ENCODE measurements at places on chromosomes 13 and 19.

DNA sequence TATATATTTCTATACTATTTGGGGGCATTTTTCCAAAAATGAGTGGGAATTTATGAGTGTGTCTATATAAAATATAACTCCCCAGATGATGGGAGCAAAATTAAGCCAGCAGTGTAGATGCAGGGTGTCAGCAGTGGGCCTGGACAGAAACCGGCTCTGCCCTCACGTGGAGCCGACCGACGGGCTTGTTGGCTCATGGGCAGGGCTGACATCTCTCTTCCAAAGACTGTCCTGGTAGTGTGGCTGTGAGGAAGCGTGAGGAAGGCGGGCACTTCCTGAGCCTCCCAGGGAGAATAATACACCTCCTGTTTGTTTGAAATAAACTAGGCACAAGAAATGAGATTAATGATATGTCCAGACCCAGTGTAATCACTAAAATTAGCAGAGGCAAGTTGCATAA is 206.5 kb downstream of the TEX29 start:
- DNase-seq, result no peak

GRCh38 chr19:6450166-6450565 is 9.4 kb downstream of the SLC25A23 start:
- no peak for DNase-seq

DNA sequence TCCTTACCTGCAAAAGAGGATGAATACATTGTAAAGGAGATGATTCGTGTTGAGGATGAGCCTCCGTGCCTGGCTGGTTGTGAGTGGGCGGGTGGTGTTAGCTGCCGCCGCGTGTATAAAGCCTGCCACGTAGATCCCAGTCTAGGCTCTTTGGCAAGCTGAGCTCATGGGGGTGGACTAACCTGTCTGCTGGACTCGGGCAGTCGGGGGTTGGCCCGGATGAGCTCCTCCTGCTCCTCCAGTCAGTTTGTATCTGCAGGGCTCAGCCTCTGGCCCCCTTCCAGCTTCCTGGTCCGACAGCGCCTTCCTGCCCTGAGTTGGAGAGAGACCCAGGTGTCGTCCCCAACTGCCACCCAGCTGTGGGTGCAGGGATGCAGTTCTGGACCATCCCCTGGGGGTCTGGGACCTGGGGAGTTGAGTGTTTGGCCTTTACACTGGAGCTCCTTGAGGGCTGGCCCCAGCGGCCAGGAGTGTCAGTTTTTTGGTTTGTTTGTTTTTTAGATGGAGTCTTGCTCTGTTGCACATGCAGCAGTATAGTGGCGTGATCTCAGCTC is 20.9 kb downstream of the TECR start:
- no peak for DNase-seq

- DNase-seq, result no peak
Measured at GRCh38 chr13:76596216-76596615, 290.0 kb downstream of the KCTD12 start.

- DNase-seq, result no peak
Measured at GRCh38 chr13:41098761-41099160, 33.8 kb downstream of the KBTBD6 start.

- no peak for DNase-seq
Measured at GRCh38 chr13:91745967-91746366, 347.5 kb downstream of the GPC5 start.

- no peak for DNase-seq
Measured at GRCh38 chr13:64900039-64900438, 2330.1 kb downstream of the PCDH9 start.
